T-helper 2 cell (primary cell): ENCODE measurements at places on chromosomes 1 and 21.

DNA sequence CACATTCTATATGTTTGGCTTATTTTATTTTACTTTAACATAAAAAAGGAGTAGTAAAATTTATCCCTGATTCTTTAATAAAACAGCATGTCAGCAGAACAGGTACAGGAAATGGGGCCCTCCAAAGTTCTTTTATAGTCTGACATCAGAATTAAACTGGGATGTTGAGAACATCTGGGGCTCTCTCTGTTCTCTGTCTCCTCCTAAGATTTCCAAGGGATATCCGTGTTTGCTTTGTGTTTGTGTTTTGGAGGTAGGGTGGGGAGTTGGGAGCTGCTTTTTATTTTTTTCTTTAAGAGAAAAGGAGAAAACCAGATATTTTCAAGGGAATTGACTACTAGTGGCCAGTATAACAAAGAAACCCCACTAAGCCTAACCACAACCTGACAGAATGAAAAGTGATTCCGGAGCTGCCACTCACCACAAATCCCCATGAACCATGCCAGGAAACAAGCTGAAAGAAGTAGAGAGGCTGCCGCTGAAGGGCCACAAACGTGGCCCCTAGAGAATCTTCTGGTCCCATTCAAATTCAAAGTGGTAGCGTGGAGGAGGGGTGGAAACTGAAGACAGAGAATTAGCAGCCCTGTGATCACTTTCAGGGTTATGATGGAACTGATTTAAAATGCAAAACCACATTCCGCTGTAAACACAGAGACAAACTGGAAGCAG, 369.6 kb upstream of the ADGRL2 start:
- DNase-seq = no peak

- DNase-seq = no peak
Measured at GRCh38 chr1:21659924-21660326, 9.2 kb downstream of the RAP1GAP start.

DNA sequence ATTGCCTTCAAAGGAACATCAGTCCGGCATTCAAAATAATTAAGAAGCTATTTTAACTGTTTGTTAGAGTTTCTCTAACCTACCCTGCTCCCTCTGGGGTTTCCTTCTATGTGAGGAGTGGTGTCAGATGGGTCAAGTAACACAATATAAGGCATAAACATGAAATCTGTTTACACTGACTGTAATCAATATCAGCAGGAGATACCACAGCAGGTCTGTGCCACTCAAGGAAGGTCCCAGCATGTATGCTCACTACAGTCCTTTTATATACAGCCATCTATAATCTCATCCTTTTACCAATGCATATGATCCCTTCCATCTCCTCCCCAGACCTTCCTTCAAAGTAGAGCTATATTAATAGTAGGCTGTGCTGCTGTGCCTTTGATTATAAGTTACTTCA, 25.4 kb downstream of the EEIG2 start:
- DNase-seq = no peak

- DNase-seq = no peak
Measured at GRCh38 chr1:42956739-42957138, 1.9 kb downstream of the SLC2A1 start.

DNA sequence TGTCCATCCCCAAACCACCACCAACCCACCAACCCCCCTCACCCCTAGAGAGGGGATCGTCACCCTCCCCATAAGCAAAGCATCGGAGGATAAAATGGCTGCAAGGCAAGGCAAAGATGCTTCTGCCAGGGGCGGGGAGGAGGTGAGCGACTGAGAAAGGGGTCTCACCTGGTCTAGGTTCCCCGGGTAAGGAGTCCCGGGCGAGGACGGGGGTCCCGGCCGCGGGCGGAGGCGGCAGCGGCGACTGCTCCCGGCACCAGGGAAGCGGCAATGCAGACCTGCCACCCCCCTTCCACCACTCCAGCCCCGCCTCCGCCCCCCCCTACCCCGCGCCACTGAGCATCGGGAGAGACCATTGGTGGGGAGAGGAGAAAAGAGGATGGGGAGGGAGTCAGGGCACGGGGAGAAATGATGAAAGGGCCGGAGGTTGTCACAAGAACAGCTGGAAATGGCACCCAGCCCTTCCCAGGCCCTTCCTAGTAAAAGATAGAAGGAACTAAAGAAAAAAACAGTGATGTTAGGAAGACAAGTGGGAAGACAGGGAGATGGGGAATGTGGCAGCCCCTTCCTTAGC, at the start of gene SV2A:
SV2A (minus strand) TSS at position 274 of the 574 bp plus-strand sequence. CDS start 4,004 bp downstream, outside the sequence.
- DNase-seq = no peak

DNA sequence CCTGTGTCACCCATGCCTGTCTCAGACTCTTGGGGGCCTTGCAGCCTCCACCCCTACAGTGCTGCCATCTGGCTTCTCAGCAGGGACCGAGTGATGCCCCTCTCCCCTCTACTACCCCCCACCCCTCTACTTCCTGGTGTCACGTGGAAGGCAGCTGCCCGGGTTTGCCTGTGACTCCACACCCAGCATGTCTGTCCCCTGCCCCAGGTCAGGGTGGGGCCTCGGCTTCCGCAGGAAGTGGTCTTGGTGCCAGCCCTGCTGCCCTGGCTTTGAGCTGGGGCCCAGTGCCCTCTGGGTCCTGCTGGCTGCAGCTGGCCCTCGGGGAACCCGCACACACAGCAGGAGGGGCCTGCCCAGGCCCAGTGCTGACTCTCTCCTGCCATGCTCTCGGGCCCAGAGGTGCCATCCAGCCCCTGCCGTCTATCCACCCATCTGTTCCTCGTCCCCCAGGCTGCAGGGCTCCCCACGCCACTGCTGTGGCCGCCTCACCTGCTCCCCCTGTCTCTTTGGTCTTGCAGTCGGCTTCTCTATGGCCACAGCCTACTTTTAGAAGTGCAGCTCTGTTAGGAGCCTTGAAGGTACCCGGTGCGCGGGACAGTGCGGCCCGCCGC, 24.0 kb downstream of the PLCH2 start:
- DNase-seq = no peak

GRCh38 chr1:58724483-58724882, 24.6 kb upstream of the MYSM1 start:
- DNase-seq = no peak

GRCh38 chr1:6911021-6911941, 126.0 kb downstream of the CAMTA1 start:
- DNase-seq = no peak

GRCh38 chr21:27164208-27165177, 197.6 kb upstream of the ADAMTS5 start:
- no peak for DNase-seq

DNA sequence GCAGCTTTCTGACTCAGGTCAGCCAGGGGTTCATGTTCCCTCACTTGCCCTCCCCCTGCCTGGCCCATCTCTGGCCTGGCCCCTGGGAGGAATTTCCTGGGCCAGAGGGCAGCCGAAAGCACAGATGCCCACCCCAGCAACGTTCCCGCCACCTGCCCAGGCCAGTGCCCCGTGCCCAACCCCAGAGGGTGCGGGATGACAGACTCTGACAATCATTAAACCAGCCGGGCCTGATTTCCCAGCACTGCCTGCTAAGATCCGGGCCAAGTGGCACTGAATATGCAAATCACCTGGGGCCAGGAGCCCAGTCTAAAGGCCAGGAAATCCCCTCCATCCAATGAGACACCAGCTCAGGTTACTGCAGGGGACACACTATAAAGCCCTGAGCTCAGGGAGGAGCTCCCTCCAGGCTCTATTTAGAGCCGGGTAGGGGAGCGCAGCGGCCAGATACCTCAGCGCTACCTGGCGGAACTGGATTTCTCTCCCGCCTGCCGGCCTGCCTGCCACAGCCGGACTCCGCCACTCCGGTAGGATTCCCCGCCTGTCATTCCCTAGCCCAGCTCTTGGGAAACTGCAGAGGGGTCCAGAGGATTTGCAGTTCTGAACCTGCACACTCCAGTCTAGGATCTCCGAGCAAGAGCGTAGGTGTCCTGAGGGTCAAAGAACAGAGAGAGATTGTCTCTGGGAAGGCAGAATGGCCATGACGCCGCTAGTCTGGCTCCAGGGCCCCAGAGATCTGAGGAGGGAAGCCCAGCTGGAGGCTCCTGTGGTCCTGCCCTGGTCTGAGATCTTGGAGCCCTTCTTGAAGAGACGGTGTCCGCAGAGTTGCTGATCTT, at the start of gene ELF3:
ELF3 (plus strand) TSS at position 408 of the 836 bp plus-strand sequence. CDS start 550 bp downstream, outside the sequence.
- no peak for DNase-seq

DNA sequence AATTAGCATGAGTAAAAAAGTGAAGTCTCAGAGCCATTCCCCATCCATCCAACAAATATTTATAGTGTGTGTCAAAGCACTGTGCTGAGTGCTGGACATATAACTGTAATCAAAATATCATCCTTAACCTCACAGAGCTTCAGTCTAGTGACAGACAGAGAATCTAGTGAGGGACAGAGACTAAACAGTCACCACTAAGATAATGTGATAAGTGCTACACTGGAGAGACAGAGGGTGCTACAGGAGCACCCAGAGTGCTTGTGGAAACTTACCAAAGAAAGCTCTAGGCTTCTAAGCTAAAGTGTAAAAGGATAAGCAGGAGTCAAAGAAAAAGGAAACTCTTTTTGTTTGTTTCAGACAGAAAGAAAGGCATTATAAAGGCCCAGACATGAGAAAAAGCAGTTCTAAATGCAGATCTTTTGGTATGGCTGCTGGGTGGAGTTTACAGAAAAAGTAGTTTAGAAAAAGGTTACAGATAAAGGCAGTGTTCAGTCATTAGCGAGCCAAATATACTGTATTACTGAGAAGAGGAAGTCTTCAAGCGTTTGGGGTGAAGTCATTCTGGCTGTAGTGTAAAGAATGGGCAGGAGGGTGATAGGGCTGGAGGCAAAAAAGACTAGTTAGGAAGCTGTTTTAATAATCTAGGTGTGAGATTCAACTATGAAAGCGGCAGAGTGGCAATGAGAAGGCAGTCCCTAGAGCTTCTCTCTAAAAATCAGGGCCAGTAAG, 83.8 kb downstream of the SCMH1 start:
- DNase-seq = no peak

DNA sequence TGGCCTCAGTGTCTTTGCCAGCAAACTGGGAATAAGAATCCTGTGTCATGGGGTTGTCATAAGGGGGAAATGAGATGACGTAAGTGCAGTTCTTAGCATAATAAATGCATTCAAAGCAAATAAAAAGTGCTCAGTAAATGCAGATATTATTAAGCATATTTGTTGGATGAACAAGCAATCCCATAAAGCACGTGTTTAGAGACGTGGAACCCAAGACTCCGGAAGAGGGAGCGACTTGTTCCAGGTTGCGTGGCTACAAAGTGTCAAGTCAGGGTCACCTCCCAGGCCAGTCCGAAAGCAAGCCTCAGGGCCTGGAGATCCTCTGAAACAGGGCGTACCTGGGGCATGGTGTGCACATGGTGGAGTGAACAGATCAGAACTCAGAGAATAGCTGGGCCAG, 58.0 kb upstream of the LAPTM5 start:
- no peak for DNase-seq

DNA sequence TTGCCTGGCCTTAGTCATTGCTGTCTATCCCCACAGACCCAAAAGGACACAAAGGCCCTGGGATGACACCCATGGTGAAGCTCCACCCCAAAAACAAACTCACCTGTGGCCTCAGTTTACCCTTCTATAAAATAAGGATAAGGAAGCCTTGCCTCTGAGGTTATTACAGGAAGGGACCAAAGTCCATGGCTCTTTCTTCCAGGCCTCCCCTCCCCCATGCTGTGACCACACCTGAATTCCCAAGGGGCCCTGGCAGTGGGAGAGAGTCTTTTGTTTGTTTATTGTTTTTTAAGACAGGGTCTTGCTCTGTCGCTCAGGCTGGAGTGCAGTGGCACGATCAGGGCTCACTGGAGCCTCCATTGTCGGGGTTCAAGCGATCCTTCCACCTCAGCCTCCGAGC, 10.5 kb upstream of the TNFRSF25 start:
- DNase-seq = no peak

GRCh38 chr1:184330875-184331274, 56.0 kb upstream of the C1orf21 start:
- DNase-seq = no peak

DNA sequence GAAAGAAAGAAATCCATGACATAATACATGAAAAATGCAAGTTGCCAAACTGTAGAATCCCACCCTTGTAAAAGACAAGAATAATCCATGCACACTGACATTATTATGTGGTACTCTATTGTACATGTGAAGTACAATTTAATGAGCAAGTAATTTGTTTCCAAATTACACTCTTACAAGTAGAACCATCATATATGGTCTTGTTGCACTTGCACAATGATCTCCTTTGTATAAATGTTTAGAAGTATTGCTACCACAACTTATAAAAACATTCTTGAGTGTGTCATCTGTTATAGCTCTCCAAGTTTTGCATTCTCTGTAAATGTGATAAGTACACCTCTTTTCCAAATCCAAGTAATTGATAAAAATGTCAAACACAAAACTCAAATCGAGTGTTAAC, 29.1 kb upstream of the ZNF281 start:
- DNase-seq = no peak

- no peak for DNase-seq
Measured at GRCh38 chr1:228905701-228906101, 170.4 kb downstream of the RHOU start.

- DNase-seq = no peak
Measured at GRCh38 chr1:42311138-42311537, 23.9 kb downstream of the FOXJ3 start.

- DNase-seq = no peak
Measured at GRCh38 chr1:47856996-47857395, 140.2 kb downstream of the TRABD2B start.

DNA sequence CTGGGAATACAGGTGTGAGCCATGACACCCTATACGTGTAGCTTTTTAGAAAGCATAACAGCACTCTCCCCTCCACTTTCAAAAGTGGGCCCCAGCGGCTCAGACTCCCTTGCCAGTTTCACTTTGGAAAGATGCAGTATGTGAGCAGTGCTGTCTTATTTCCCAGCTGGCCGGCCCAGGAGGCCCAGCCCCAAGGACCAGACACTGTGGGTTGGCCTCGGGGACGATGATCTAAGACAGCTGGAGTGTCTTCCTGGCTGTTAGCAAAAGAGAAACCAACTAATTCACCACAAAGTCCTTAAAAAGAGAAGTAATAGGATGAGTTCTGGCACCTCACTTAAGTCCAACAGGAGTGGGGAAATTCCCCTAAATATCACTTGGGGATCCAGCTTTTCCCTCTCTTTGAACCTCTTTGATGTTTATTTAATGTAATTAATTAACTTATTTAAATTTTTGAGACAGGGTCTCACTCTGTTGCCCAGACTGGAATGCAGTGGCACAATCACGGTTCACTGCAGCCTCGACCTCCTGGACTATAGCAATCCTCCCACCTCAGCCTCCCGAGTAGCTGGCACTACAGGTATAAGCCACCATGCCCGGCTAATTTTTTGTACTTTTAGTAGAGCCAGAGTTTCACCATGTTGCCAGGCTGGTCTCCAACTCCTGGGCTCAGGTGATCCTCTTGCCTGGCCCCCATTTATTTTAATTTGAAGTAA, 17.6 kb upstream of the CLIC4 start:
- no peak for DNase-seq

GRCh38 chr1:5822266-5822665, 170.0 kb downstream of the NPHP4 start:
- DNase-seq = no peak

- DNase-seq = no peak
Measured at GRCh38 chr1:192477630-192478029, 97.9 kb upstream of the RGS1 start.

- DNase-seq = no peak
Measured at GRCh38 chr1:51899022-51899421, 20.5 kb upstream of the NRDC start.

GRCh38 chr1:199403531-199404116, 623.9 kb upstream of the NR5A2 start:
- DNase-seq = no peak

GRCh38 chr21:23130308-23130707, 2132.1 kb downstream of the NCAM2 start:
- no peak for DNase-seq

GRCh38 chr1:1203561-1204424, 2.6 kb downstream of the TNFRSF18 start:
- no peak for DNase-seq

GRCh38 chr1:2998503-2999100, 22.7 kb upstream of the ACTRT2 start:
- no peak for DNase-seq
